ENCODE measurements at places on chromosomes 3 and 15.

GRCh38 chr3:48897460-48898376 lies 964 bp downstream of the SLC25A20 start:
- DNase-seq, result no peak

DNA sequence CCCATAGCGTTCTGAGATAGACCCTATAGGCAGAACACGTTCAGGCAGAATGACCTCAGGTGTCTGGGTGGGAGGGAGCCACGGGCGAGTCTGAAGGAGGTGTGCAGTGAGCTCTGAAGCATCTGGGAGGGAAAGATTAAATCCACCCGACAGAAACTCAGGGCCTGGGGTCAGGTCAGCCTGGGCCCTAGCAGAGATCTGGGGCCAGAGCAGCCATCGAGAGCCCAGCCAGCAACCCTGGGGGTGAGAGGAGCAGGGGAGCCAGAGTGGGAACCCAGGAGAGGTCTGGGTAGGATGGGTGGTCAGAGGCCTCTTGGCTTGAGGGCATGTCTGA lies 22.1 kb downstream of the SNX33 start:
- no peak for DNase-seq

DNA sequence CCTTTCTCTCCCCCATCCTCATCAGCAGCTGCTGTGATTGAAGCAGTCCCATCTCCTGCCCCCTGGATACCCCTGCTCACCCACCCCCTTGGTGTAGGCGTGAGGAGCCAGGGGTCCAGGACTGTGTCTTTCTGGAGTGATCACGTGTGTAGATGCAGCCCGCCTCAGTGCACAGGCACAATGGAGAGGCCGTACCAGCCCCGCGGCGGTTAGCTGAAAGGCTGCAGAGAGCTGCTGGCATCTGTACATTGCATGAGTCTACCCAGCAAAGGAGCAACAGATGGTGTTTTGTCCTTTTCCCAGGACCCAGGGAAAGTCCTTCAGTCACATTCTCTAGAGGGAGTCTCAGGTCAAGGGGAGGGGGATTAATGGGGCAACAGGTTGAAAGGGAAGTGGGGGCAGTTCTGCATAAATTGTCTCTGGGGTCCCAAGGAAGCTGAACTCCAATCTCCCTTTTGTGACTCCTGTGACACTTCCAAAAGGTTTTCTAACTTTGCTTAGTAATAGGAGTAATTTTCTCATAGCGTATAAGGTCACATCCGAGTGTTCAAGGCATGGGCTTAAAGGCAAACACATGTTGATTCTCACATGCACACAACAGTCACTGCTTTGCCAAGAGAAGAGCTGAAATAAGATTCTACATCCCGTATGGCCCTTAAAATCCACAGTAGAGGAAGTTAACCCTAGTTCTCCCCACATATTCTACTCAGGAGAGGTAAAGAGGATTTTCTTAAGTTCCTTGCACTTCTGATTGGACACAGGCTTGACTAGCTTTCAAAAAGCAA lies 7.1 kb downstream of the CSPG5 start:
- DNase-seq, result no peak

GRCh38 chr15:58043192-58043903 lies 22.2 kb downstream of the ALDH1A2 start:
- no peak for DNase-seq

GRCh38 chr15:51348688-51349087 lies 7.2 kb downstream of the GLDN start:
- DNase-seq, result no peak

DNA sequence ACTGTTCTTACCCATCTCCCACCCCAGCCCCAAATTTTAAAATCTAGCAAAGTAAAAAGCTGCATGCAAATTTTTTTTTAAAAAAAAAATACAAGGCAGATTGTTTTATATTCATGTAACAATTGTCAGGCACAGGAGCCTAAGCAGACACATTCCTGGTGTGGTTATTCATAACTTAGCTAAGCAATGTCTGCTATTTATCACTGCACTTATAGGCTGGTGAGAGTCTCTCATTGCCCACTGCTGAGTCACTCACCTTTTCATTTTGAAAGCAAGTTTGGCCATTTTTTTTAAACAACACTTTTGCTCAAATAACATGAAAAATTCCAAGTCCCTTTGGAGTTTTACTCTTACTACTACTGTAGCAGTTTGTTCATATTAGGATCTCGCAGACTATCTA lies 413.9 kb downstream of the RBMS3 start:
- no peak for DNase-seq

GRCh38 chr3:115494826-115495225 lies 128.5 kb upstream of the GAP43 start:
- DNase-seq, result peak; percentile 44

- DNase-seq, result no peak
Measured at GRCh38 chr3:131819381-131820055, 215.3 kb downstream of the CPNE4 start.

DNA sequence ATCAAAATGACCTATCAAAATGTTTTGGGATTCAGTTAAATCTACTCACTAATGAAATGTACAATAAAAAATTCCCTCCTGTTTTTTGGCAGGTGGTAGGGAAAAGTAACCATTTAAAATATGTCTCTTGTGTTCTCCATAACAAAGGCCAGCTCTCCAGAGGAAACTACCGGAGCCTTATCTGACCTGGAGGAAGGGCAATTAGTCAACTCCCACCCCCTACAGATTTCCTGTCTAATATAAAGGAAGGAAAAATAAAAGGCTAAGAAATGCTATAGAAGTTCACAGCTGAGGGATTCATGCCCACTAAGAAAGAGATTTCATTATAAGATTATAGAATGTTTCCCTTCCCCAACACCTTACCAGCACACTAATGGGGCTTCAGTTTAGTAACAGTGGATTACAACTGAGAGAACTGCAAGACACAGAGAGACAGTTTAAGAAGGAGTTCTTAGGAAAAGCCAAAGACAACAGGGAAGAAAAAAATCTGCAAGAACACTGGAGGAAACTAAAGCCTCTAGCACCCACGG lies 376.5 kb upstream of the KCNMB2 start:
- DNase-seq, result no peak

DNA sequence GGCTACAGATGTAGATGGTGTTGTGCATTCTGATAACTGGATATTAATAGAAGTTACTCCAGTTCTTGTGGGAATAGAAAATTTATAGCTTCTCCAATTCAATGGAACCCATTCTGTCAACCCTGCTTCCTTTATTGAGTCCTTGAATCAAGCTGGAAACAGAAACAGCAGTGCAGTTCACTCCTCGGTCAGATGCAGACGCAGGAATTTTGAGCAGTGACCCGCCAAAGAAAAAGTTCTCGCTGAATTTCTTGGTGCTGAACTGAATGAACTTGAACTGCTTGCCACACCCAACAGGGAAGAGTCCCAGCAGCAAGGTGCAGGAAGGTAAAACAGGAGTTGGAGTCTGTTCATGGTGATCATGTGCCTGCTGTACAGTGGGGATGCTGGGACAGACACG lies 10.3 kb downstream of the HRH1 start:
- DNase-seq, result no peak

- DNase-seq, result no peak
Measured at GRCh38 chr15:77456746-77457145, 36.1 kb downstream of the HMG20A start.

DNA sequence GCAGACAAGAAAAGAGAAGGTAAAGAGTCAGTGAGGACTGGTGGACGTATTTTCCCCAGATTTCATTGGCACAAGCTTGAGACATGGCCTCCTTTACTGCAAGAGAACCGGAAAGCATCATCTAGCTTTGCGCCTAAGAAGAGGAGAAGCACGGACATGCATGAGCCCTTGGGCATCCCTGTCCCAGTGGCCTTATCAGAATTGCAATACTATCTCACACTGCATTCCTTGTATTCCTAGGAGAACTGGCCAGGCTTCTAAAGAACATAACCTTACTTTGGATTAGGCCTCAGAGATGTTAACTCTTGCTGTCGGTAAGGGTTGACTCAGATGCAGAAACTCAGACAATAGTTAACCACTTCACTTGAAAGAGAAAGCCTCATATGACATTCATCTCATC lies 229.5 kb upstream of the PRICKLE2 start:
- DNase-seq, result no peak

GRCh38 chr3:15783361-15783969 lies 14.3 kb downstream of the ANKRD28 start:
- no peak for DNase-seq

DNA sequence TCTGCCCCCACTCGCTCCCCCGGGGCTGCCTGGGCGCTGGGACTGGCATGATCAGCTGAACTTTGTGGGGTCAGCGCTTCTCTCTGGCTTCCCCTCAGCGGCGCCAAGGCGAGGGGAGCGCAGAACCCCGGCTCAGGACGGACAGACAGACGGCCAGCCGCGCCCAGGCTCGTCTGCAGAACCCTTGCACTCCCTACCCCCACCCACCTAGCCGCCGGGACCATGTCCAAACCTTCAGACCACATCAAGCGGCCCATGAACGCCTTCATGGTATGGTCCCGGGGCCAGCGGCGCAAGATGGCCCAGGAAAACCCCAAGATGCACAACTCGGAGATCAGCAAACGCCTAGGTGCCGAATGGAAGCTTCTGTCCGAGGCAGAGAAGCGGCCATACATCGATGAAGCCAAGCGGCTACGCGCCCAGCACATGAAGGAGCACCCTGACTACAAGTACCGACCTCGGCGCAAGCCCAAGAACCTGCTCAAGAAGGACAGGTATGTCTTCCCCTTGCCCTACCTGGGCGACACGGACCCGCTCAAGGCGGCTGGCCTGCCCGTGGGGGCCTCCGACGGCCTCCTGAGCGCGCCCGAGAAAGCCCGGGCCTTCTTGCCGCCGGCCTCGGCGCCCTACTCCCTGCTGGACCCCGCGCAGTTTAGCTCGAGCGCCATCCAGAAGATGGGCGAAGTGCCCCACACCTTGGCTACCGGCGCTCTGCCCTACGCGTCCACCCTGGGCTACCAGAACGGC lies 621 bp downstream of the SOX14 start:
- no peak for DNase-seq

DNA sequence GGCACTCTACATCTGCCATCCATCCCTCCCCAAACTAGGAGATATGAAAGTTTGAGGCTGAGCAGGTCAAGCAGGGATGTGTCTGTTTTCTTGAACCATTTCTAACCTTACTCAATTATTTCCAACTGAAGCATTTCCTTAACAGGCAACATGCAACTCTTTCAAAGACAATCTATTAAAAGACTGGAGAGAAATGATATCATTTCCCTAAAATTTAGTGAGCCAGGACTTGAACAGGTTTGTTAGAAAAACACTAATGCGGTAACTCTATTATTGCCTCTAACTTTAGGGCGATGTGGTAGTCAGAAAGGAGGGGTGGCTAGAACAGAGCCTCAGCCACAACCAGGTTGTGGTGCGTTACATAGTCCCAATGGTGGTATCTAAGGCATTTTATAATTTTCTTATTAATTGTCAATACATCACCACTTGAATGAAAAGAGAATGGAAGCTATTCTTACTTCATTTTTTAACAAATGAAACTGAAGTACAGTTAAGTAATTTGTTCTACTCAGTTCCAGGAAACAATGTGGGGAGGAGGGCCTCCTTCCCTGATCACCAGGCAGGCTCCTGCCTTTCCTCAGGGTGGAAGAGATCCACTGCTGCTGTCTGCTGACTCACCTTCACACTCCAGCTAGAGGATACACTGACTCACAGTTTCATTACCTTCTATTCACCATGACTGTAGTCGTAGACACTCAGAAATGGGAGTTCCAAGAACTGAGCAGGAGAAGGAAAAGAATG lies 22.8 kb downstream of the MYO1E start:
- DNase-seq, result no peak

GRCh38 chr15:70251246-70251990 lies 153.7 kb upstream of the TLE3 start:
- DNase-seq, result no peak

Data from NCI-H1436 treated with DMSO at 0.1 percent for 48 hours (cell line).